Gastroesophageal sphincter (tissue), 4 donors: ENCODE measurements at places on chromosomes 2 and 18. TPM values are rescaled to one million over a fixed set of nuclear protein-coding genes. Genes with fewer than 3 reads are reported as not detected.

GRCh38 chr2:198523710-198524109 lies 719.3 kb downstream of the PLCL1 start:
- ATAC-seq: no peak
- no peaks in the 10 kb centered on the region for H3K27me3 ChIP-seq
- H3K4me1 ChIP-seq: no peaks in the 10 kb centered on the region

DNA sequence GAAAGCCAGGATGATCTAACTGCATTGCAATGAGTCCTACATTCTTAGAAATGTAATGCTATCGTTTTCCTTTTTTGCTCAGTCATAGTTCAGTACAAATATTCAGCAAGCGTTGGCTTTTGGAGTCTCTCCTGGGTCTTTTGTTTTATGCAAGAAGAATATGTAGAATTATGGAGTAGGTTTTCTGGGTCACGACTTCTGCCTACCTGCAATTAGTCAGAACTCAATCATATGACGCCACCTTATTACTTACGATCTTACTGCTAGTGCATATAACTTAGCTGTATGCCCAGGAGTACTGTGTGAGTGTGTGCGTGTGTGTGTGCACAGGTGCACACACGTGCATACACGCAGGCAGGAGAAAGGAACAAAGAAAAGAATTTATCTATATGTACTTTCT lies 640.2 kb downstream of the STK39 start:
- no peak overlapping the region for H3K4me3 ChIP-seq
- no peaks in the 10 kb centered on the region for H3K27me3 ChIP-seq
- H3K36me3 ChIP-seq: no peaks in the 10 kb centered on the region
- H3K4me1 ChIP-seq: no peaks in the 10 kb centered on the region
- no peak for ATAC-seq
- H3K27ac ChIP-seq: no peak overlapping the region

DNA sequence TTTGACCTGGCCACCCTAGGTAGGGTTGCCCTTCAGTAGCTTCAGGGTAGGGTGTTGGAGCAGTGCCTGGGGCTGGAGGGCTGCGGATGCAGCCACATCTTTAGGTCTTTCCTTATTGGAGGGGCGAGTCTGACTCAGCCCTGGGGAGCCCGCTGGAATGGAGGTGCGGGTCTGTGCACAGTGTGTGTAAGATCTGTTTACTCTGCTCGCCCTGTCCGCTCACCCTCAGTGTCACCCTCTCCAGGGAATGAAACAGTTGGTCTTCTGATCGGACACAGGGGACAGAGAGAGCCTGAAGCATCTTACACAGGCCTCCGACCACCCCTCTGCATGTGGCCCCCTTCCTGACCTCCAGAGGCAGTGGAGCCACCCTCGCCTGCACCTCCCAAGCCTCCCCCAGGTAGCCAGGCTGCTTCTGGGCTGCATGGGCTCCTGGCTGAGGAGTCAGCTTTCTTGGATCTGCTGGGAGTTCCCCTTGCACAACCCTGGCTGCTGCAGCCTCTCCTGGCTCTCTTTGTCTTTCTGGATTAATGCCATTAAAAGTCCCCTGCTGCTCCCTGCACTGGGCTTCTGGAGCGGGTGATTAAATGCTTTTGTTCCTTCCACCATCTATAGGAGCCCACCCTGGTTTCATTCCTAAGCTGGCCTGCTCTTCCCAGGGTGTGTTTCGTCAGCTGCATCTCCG lies 82.6 kb downstream of the ASB1 start:
- no peak overlapping the region for H3K27ac ChIP-seq
- H3K36me3 ChIP-seq: no peaks in the 10 kb centered on the region
- H3K4me1 ChIP-seq: no peaks in the 10 kb centered on the region
- H3K27me3 ChIP-seq: peaks cover 6% of the 10 kb centered on the region

- ATAC-seq: no peak
- H3K4me1 ChIP-seq: peaks cover 41% of the 10 kb centered on the region
- no peaks in the 10 kb centered on the region for H3K36me3 ChIP-seq
- H3K4me3 ChIP-seq: no peak overlapping the region
These were observed 46.8 kb upstream of the EML6 start for GRCh38 chr2:54676656-54677055.

DNA sequence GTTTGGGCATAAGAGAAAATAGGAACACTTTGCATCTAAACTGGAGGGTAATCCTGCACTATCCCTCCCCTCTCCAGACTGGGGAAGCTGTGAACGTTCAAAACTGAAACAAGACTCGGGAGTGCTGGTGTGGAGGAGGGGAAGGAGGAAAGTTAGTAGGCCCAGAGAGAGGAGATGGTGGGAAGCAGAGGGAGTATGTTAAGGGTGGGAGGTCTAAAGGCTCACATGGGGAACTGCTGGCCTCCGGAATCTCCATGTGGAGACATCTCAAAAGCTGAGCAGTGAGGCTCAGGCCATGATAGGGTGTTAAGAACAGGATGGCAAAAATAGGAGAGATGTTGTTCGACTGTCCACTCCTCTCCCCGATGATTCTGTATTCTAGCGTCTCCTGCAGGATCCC lies 47.9 kb downstream of the ADD2 start:
- no peak overlapping the region for H3K4me3 ChIP-seq
- H3K4me1 ChIP-seq: no peaks in the 10 kb centered on the region
- no peak overlapping the region for H3K27ac ChIP-seq
- H3K36me3 ChIP-seq: no peaks in the 10 kb centered on the region
- no peak for ATAC-seq

GRCh38 chr2:113278742-113279139 lies at the start of gene PAX8:
TSS of gene PAX8 (minus strand) at chr2:113278921. CDS start at chr2:113278394, 527 bp downstream.
- no peaks in the 10 kb centered on the region for H3K36me3 ChIP-seq
- no peak within 1 kb of the TSS for H3K27ac ChIP-seq
- H3K4me3 ChIP-seq: no peak within 1 kb of the TSS
- peaks cover 44% of the 10 kb centered on the region for H3K4me1 ChIP-seq
- ATAC-seq: no peak
- H3K27me3 ChIP-seq: peaks cover 53% of the 10 kb centered on the region

The FOXI3 gene
- not detected for total RNA-seq

The KIF5C gene
- total RNA-seq: 3.6 TPM
